NCI-H1417 (cell line): ENCODE measurements at places on chromosomes 1 and 21.

DNA sequence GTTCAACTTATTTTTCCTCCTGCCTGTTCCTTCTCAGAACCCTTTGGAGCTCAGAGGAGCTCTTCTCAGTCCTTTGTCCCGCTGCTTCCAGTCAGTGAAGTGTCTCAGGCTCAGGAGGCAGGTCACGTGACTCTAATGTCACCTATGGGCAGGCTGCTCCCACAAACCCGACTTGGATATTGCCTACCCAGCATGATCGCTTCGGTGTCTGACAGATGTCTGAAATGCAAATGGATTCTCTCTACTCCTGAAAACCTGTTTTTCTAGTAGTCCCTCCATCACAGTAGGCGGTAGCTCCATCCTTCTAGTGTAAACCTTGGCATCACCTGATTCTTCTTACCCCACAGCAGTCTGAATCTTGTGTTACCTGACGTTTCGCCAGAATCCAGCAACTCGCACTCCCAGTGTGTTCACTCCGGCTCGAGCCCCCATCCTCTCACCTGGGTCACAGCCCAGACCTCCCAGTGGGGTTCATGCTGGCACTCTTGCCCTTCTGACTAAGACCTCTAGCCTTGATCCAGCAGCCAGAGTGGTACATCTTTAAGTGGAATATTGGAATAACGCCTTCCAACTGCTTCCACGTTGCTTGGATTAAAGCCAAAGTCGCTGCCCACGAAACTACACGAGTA is 5.4 kb downstream of the PADI6 start:
- DNase-seq: peak; percentile 87

DNA sequence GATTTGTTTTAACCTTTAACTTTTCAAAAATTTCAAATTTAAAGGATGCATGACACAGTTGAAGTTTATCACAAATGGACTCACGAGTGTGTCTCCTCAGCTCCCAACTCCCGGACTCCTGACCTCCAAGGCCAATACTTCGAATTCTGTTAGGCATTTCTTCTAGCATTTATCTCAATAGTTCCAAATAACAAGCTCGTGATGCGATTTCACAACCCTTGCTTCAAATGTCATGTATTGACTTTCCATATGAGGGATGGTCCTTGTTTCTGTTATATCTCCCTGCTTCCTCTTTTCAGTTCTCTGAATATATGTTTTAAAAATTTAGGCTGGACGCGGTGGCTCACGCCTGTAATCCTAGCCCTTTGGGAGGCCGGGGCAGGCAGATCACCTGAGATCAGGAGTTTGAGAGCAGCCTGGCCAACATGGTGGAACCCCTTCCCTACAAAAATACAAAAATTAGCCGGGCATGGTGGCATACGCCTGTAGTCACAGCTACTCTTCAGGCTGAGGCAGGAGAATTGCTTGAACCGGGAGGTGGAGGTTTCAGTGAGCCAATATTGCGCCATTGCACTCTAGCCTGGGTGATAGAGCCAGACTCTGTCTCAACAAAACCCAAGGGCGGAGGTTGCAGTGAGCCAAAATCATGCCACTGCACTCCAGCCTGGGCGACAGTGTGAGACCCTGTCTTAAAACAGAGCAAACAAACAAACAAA is 52.0 kb upstream of the TINAGL1 start:
- DNase-seq: no peak

DNA sequence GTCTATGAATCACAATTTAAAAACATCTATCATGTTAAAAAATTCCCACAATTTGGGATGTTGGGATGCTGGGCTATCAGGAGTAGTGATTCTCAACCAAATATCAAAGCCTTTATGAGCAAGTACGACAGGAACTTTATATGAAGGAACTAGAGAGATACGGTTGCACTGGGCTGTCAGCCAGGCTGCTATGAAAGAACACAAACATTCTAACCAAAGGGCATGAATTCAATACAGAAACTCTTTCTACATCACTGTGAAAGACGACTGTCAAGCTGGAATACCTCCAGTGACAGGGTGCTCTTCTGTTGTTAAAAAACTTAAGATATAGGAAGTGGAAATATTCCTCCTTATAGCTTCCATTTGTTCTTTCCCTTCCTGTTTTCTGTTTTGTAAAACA is 9.8 kb downstream of the CACNA1E start:
- DNase-seq: no peak

DNA sequence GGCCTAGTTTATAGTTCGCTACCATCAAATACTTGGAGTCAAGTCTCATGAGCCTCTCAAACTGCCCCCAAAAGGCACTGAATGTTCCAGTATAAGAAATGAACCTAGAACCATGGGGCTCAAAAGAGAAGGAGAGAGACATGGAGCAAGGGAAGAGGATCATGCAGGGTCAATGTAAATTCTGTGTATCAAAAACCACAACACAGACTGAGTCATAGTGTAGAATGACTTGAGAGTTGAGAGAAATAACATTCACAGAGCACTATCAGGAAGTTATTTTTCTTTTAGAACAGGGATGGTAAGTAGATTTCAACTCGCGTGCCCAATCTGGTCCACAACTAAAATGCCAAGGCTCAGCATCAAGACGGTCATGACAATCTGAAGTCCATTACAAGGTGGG is 59.8 kb downstream of the GNG12 start:
- DNase-seq: no peak

DNA sequence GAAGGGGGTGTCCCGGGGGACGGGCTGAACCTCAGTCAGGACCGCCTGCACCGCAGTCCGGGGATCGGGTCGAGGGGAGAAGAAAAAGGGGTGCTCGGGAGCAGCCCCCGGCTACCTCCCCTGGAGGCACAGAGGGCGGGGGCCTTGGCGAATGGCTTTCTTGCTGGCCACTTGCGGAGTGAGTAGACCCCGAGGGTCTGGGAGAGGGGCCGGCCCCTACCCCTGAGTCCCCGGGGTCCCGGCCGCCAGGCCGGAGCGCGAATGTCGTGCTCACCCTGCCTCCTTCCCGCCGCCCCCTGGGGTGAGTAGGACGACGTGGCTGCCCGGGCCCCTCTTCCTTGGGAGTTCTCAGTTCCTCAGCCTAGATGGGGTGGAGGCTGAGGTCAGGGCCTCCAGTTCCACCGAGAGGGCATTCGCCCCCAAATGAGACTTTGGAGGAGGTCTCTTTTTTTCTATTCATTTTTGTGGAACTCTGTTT is 113.0 kb downstream of the OSBPL9 start:
- DNase-seq: peak; percentile 78

DNA sequence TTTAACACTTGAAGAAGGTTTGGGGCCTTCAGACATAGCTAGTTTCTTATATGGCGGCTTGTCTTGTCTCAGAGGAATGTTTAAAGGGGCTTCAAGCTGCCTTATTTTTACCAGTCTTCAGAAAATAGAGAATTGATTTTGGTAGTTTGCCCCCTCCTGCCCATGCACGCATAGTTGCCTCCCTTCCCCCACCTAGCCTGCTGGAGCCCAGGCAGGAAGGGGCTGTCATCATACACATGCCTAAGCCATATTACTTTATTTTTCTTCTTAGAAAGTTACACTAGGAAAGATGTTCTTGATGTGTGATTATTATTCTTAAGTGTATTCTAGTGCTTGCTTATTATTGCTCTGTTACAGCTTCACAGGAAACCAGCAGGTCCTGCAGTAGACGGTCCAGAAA is 18.3 kb downstream of the PBX1 start:
- DNase-seq: no peak

DNA sequence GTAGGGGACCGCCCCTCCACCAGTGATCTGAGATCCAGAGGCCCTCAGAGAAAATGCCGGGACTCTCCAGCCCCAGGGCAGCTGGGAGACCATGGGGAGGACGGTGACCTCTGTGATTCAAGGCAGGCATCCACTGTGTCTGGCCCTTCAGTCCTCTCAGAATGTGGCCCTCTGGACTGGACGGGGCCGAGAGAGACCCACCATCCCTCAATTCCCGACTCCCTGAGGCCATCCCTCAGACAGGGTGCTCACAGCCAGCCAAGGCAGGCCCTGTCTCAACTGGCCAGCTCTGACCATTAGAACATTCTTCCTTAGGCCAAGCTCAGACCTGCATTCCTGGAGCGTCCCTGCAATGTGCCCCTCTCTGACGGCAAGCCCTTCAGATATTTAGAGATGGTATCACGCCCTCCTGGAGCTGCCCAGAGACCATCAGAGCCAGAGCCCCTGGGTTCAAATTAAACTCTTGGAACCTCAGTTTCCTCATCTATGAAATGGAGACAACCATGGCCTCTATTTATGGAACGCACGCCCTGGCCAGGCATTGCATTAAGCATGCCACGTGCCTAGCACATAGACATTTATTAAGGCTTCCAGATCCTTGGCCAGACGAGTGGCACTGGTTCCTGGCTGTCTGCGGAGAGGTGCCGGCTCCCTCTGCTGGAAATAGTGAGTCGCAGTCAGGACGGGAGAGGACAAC is 9.6 kb upstream of the EPS8L3 start:
- DNase-seq: peak; percentile 76

DNA sequence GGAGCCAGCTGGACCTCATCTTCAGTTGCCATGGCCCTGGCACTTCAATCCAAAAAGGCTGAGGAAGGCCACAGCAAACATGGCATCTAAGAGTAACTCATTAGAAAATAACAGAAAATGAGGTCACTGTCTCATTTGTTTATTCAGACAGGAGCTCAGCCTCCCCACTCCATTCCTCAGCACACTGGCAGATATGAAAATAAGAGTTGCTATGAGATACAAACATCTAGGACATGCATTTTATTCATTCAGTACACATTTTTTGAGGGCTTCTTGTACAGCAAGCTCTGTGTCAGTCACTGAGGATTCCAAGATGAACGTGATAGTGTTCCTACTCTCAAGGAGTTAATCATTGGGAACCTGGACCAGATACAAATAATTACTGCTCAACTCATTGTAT is 32.7 kb upstream of the TMEM125 start:
- DNase-seq: no peak

DNA sequence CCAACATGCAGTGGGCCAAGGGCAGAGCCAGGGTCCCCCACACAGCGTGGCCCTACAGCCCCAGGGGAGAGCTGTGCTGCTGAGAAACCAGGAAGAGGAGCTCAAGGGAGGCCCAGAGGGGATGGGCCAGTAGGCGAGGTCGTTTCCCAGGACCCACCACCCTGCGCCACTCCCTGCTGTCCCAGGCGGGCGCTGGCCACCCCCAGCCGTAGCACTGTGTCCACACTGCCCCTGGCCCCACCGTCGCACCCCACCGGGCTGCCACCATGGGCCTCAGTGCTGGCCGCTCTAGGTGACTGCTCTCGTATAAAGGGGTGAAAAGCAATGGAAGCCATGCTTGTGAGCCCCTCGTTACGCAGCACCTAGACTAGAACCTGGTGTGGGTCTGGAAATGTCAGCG is 22.4 kb downstream of the NADK start:
- DNase-seq: no peak

DNA sequence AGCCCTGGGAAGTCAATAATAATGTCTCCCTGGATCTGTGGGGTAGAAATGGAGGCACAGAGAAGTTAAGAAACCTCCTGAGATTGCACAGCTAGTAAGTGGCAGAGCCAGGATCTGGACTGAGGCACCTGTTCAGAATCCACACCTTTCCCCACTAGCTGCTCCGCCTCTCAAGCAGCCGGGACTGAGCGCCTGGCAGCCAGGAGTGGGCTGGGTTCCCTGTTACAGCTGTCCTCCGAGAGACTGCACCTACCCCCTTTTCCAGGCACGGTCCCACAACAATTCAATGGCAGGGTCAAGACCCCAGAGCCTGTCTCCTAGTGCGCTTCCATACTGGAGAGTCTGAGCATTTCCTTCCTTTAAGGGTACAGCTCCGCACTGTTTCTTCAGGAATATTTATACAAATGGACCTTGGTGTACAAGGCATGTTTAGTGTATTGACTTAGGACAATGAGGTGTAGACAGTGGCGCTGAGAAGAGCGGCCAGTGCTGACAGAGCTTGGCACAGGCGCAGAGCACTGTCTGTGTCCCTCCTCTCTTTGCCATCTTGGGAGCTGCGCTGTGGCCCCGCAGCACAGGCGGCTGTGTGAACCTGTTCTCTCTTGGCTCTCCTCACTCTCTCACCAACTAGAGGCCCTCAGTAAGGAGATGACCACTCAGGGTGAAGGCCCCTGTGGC is 24.4 kb downstream of the GRHL3 start:
- no peak for DNase-seq

- no peak for DNase-seq
Observed at GRCh38 chr21:19010251-19010650, 606.7 kb upstream of the TMPRSS15 start.

- DNase-seq: no peak
Observed at GRCh38 chr1:247456914-247457639, 827 bp downstream of the OR2B11 start.

DNA sequence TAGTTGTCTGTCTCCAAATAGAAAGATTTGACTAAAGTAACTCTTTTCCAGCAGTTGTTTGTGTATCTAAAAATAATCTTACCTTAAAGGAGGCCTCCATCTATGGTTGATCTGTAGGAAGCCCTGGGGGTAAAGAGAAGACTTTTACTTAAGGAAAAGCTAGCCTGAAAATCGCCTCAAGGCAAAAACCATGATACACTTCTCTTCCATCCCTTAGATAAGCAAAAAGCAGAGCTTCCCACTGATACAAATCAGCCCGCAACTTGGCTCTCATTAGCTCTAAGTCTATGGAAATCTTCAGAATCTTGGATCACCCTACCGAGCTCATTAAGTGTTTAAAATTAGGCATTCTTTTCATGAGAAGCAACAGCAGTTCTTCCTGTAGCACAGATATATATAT is 576.9 kb upstream of the PTBP2 start:
- no peak for DNase-seq

DNA sequence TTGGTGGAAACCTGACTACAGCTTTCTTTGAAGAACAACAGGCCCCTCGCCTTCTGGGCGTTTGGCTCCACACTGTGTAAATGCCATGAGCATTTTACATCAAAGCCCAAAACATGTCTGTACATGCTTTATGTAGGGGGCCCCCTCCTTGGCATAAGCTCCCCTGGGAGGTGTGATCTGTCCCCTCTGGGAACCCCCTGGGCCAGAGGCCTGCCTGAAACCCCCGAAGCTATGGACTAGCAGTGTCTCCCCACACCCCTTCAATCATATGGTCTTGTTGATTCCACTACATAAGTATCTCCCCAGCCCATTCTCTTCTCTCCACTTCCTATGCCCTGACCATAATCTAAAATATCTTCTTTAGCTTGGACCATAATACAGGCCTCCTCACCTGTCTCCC is 241.5 kb downstream of the C1orf94 start:
- peak; percentile 28 for DNase-seq

GRCh38 chr21:46051821-46052675 is 45.9 kb upstream of the COL6A2 start:
- no peak for DNase-seq

DNA sequence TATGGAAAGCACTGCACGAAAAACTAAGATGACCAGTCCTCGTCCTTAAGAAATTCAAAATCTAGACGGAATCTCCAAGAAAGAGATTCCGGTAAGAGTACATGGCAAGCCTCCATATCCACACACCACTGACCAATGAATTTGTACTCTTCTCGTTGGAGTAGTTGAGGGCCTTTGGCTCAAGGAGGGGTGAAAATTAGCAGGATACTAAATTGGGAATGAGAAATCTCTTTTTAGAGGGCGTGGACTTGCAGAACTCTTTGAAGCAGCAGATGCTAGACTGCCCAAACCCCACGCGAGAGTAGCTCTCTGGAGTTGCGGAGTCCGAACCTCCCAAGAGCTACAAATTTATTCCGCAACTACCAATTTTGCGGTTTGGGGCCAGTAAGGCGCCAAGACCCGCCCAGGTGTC is 872 bp upstream of the PPP2R5A start:
- DNase-seq: no peak
